ENCODE measurements at places on chromosomes 3 and 15.

DNA sequence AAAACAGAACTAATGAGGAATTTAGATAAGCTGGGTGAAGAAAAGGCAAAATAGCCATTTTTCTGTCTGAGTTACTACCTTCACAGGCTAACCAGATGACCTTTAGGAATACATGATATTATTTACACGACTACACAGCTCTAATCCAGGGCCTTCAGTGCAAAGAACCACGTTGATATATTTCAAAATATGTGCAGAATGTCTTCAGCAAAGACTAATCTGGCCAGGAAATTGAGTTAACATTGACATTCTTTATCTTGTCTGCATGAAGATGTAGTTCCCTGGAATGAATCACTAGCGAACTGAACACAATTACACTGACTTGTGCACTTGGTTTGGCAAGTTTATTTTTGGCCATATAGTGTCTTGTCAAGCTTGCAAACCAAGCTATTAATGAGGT lies 41.5 kb downstream of the PDHB start:
- DNase-seq: no peak

DNA sequence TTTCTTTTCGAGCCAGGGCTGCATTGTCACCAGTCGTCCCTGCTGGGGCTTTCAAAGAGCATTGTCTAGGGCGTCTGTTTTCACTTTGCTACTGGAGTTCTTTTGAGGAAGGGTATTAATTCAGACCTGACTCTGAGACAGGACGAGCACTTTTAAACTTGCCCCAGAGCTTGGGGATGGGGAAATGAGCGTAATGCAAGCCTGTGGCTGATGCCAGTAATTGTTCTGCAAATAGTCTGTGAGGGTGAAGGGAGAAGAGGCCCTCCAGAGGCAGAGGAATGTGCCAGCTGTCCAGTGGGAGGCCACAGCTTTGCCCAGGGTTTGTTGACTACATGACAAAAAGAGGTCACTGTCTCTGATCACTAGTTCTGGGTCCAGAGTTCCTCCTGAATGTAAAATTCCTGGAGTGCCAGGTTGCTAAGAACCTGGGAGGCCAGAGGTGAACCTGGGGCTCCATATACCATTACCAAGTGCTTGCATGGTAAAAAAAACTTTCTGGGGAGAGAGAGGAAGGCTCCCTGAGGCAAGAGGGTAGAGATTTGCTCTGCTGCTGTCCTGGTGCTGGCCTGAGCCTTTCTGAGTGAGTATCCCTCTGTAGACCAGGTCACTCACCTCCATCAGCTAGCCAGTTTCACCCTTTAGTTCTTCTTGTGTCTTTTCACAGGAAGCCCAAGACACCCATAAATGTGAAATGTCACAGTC lies 14.8 kb downstream of the EEFSEC start:
- no peak for DNase-seq

- no peak for DNase-seq
Observed at GRCh38 chr3:55161231-55161630, 233.4 kb upstream of the LRTM1 start.

DNA sequence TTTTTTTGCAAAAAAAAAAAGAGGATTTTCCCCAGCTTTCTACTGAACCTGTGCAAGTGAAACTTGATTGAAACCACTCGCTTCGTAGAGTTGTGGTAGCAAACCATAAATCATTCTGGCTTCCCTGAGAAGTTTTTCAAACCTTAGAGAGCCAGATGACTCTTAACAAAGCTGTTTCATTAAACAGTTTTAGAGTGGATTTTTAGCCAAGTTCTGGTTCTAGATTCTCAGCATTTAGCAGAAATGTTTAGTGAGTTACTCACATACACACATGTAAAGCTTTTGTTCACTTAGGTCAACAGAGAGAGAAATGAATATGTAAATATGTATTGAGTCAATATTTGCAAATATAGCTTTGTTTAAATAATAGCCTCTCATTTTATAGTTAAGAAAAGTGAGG lies 18.1 kb upstream of the CCR9 start:
- DNase-seq: no peak

- DNase-seq: no peak
Observed at GRCh38 chr3:46829699-46830208, 33.5 kb downstream of the MYL3 start.

DNA sequence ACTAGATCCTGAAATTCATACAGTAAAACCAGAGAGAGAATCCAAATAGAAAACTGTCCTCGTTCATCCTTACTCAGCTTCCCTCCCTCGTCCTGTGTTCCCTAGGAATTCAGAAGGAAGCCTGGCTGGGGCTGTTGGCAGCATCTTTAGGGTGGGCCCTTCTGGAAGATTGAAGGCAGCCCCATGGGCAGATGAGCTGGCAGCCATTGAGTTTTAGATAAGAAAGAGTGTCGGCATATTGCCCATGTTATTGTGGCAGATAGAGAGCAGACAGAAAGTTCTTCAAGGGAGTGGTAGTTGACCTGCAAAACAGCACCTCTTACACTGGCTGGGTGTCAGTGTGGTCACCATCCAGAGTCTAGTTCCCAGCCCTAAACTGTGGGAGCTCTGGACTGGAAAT lies 23.5 kb downstream of the TMOD2 start:
- DNase-seq: no peak

- no peak for DNase-seq
Observed at GRCh38 chr3:17151598-17152373, 267.0 kb downstream of the PLCL2 start.

DNA sequence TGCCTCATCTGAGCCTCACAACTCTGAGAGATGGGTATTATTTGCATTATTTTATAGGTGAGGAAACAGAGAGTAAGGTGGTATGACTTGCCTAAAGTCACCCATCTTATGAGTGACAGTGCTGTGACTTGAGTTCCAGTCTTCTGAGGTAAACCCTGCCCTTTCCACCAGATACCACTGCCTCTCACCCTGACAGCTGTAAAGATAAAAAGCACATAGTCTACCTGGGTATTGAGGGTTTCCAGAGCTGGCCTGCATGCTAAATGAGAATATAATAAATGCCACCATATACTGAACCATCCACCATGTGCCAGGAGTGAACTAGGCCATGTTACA lies 25.6 kb downstream of the RASGRP1 start:
- DNase-seq: no peak
